Ammon's horn (tissue), 1 donor: ENCODE measurements at places on chromosomes 11 and 22.
A peak's percentile ranks its signal among the peaks of the same experiment; 100 is the strongest.

GRCh38 chr22:35317680-35318290, 18.1 kb downstream of the TOM1 start:
- DNase-seq = no peak

DNA sequence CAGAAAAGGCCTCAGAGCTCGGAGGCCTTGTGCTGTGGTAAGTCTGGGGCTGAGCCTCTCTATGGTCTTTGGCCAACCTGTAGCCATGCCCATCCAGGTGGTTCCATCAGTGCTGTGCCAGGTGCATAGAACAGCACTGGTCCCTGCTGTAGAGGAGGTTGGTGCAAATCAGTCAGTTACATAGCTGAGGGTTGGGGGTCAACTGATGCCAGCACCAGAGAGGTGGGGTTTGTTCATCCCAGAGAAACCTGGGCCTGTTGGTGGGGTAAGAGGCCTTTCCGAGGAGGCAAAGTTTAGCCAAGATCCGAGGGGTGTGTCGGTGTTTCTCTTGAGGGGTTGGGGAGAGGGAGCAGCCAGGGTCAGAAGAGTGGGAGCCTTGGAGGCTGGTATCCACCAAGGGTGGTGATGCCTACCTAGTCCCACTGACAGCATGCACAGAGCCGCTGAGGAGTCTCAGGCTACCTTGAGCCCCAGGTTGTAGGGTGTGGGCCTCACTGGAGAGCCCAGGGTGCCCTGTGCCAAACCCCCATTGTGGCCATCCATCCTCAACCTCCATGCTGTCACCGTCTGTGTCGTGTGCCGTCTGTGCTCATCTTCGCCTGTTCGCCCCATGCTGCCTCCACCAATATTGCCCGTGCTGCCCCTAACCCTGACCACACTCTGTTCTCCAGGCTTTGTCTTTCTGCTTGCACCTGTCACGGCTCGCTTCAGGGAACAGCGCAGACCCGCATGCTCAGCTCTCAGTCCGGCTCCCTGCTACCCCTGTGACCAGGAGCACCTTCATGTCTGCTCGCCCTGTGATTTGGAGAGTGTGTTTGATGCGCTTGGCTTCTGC, 78.7 kb upstream of the SUSD2 start:
- DNase-seq = no peak

DNA sequence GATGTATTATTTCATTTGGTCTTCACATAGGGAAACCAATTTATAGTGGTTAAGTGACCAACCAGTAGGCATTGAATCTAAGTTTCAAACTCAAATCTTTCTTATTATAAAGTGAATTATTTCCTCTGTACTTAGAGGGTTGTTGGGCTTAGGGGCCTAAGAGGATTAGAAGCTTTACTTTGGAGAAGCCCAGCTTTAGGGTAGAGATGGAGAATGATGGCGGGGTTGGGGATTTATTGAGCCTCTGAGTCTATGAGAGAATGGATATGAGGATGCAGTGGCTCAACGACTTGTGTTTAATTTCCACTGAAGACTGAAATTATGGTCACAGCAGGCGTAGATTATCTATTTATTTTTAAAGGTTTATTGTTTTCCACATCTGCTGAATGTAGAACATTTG, 55.5 kb downstream of the CHRDL2 start:
- DNase-seq = no peak

DNA sequence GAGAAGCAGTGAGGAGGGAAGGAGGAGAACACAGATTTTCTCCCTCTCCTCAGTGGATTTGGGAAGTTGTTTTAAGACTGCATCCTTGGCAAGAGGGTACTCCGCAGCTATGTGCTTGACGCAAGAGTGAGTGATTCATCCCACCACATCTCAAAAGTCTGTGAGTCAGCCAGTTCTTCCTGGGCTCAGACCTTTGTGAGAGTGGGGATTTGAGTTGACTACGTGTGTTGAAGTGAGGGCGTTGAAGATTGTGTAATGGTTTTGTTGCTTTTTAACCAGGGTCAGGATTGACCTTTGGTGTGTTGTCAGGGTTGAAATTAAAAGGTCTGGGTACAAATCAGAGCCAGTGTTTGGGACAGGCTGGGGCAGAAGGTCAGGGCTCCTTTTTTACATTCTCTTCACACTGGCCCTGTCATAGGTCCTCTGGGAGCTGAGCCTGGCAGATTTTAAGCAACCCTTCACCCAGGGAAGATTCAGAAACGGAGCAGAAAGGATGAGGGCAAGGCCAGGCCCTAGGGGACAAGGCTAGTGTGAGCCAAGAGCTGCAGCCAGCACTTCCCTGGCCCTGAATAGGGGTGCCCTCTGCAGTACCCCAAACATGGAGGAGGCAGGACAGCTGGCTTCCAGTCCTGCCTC, 4.2 kb upstream of the C11orf86 start:
- peak; percentile 23 for DNase-seq

- DNase-seq = no peak
Observed at GRCh38 chr22:47293368-47294221, 531.1 kb downstream of the TBC1D22A start.

- no peak for DNase-seq
Observed at GRCh38 chr11:95095858-95096587, 6.4 kb downstream of the ENDOD1 start.

GRCh38 chr22:40680819-40681183, 1.5 kb downstream of the MCHR1 start:
- DNase-seq = no peak

GRCh38 chr11:93613231-93613831, 48.2 kb upstream of the CEP295 start:
- DNase-seq = no peak

DNA sequence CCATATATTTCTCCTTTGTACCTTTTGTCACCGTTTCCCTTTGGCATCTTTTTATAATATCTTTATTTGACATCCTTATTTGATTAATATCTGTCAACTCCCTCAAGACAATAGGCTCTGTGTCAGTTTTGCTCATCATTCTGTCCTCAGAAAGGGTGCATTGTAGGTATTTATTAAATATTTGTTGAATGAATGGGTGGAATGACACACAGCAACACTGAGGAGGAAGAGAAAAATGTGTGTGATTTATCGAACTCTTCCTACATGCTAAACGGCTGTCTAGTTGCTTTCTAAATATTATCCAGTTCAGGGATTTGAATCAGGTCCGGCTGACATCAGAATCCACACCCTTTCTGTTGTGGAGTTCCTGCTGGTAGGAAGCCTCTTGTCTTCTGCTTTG, 98.2 kb downstream of the NAV2 start:
- no peak for DNase-seq

DNA sequence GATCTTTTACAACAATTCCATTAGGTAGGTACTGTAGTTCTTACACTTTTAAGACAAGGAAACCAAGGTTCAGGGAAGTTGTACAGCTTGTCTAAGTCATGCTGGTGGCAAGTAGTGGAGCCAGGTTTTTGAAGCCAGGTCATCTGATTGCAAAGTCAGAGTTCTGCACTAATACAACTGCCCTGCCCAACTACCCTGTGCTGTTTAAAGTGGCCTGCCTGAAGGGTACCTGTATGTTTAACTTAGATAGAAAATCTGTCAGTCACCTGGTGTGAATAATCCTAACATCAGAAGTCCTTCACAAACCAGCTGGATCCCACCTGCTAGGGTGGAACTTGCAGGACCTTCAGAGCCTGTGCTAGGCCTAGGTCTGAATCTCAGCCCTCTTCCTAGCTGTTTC, 44.2 kb downstream of the ARFGAP2 start:
- no peak for DNase-seq

GRCh38 chr11:75387736-75388294, 11.5 kb upstream of the RPS3 start:
- DNase-seq = no peak

DNA sequence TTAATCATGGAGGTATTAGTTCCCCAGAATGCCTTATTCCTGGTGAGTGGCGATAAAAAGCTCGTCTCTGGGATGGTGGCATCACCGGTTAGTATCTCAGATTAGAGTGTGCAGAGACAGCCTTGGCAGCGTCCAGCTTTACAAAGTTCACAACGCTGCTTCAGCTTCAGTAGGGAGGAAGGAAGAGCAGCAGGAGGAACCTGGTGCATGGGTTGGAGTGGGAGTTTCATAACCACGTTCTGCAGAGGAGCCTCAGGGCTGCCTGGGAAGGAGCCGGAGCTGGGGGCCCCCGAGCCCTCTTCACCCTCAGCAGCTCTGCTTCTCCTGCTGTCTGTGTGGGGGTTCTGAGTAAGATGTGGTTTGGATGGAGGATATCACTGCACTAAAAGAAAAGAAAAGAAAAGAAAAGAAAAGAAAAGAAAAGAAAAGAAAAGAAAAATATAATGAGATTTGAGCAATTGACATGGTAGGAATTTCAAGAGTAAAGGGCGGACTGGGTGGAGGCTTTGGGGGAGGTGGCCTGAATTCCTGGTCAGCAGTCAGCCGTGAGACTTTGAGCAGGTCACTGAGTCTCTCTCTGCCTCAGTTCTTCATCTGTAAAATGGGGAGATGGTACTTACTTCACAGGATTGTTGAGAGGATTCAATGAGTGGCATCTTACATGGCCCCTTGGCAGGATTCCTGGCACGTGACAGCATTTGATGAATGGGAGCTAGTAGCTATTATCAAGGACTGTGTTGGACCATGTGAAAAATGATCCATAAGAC, 6.5 kb downstream of the ASPHD2 start:
- peak; percentile 51 for DNase-seq

- DNase-seq = peak; percentile 73
Observed at GRCh38 chr22:19239464-19239863, 52.1 kb downstream of the CLTCL1 start.

DNA sequence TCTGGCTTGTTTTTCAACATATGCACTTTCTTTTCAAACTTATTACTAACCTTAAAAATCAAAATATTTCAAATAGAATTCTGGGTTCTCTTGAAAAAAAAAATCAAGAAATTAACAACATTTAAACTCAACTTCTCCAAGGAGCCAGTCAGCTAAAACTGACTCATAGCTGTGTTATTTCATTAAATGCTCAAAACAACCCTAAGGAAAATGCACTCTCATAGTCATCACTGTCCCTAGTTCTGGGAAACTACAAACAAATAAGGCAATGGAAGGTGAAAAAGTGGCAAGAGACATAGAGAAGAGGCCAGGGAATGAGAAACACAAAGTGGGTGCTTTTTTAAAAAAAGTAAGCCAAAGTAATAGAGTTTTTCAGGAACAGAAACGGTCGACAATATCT, 4.1 kb upstream of the ARHGAP20 start:
- DNase-seq = no peak

DNA sequence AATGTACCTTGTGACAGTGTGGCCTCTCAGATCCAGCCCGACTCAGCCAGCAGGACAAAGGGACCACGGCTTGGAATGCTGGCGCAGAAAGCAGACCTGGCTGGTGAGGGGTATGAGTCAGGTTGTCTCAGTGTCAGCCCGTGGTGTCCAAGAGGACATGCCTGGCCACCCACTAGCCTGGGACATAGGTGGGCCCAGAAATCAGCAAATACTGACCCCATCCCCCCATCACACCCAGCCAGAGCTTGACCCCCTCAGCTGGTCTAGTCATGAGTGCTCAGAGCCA, 4.5 kb downstream of the BANF1 start:
- no peak for DNase-seq

DNA sequence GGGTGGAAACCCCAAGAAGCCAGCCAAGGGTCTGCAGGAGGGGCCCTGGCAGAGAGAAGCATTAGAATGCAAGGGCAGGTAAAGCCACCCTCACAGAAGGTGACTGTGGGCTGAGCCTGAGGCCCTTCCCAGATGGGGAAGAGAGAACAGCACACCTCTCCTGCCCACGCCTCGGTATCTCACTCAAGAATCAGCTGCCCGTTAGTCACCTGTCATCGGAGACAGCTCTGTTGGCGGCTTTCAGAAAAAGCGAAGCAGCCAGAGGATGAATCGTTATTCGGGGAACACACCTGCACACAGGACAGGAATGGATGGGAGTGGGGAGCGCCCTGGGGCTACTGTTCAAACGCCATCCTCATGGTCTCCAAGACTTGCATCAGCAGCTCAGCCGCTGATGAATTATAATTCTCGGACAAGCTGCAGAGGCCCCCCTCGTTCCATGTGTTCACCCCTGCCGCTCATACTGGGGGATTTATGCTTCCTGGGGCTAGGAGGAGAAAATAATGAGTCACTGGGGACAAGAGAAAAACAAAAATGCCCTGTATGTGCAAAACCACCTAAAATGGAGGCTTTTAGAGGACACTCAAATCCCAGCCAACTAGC, 21.6 kb upstream of the TMA7B start:
- DNase-seq = no peak

GRCh38 chr11:7536100-7536499, 22.3 kb downstream of the PPFIBP2 start:
- DNase-seq = no peak

DNA sequence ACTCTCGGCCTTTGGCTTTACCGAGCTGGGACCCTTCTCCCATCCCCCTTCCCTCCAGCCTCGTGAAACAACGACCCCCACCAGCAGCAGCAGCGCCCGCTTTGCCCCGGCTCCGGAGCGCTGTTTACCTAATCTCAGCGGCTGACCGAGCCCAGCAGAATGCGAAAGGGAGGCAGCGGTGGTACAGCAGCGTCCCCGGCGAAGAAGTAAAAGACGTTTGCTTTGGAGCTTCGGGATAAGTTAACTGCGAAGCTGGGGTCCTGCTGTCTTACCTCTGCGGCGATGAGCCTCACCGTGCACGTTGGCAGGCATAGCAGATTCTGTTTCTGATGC, 2.0 kb upstream of the LARGE1 start:
- peak; percentile 37 for DNase-seq

DNA sequence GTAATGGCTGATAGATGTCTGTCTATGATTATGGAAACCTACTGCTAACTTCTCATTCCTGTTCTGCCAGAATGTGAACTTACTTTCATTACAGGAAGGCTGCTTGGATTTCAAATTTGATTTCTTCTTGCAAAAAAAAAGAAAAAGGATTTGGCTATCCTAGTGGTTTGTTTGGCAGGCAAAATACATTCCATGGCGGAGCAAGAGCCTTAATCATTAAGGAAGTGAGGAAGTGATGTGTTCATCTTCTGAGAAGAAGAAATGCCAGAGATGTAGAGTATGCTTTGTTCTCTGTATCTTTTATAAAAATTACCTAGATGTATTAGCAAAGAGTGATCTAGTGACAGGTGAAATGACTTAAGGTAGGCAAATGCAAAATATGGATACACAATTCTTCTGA, 356.3 kb downstream of the SOX6 start:
- no peak for DNase-seq

GRCh38 chr11:122509091-122509490, 146.4 kb upstream of the UBASH3B start:
- DNase-seq = peak; percentile 5

- DNase-seq = peak; percentile 69
Observed at GRCh38 chr11:66317723-66318599, 1.1 kb upstream of the CD248 start.
